ENCODE measurements at places on chromosomes 12 and 14.

DNA sequence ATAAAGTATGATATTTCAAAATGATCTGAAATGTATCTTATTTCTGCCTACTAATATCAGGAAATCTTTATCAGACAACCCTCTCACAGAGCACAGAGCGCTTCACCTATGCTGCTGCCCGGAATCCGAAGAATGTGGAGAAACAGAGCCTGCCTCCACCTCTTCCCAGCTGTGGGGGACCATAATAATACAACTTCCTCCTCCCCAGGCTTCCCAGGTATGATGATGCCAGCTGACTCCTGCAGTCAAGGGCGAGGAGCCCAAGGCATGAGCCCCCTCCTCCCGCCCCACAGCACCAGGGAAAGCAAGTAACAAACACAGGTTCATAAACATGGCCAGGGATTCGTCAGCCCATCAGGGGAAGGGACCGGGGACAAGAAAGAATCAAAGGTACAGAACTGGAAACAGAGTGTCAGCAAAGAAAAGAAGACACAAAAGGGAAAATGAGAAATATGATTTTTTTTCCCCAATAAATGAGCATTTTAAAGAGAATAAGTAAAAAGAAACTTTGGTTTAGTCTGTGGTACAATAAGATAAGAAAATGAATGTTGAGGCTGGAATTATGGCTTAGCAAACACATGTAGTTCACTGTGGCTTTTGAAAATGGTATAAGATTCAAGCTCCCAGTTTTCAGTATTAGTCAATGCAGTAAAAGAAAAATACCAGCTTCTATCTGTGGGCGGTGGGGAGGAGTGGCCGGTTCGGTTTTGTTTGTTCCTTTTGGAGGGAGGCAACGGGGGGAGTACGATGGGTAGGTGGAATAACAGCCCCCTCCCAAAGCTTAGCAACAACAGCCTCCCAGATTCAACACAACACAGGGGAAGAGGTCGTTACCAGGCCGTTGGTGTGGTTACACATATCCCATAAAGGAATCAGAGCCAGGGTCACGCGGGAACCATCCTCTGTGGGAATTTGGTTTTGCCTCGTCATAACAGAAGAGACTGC lies 68.3 kb downstream of the SETD3 start:
- no peak for DNase-seq

GRCh38 chr12:22231836-22232235 lies 102.7 kb downstream of the ST8SIA1 start:
- DNase-seq = no peak

GRCh38 chr14:75339059-75339458 lies 60.4 kb downstream of the FOS start:
- DNase-seq = no peak

GRCh38 chr14:71583194-71583593 lies 349.0 kb upstream of the RGS6 start:
- DNase-seq = no peak

DNA sequence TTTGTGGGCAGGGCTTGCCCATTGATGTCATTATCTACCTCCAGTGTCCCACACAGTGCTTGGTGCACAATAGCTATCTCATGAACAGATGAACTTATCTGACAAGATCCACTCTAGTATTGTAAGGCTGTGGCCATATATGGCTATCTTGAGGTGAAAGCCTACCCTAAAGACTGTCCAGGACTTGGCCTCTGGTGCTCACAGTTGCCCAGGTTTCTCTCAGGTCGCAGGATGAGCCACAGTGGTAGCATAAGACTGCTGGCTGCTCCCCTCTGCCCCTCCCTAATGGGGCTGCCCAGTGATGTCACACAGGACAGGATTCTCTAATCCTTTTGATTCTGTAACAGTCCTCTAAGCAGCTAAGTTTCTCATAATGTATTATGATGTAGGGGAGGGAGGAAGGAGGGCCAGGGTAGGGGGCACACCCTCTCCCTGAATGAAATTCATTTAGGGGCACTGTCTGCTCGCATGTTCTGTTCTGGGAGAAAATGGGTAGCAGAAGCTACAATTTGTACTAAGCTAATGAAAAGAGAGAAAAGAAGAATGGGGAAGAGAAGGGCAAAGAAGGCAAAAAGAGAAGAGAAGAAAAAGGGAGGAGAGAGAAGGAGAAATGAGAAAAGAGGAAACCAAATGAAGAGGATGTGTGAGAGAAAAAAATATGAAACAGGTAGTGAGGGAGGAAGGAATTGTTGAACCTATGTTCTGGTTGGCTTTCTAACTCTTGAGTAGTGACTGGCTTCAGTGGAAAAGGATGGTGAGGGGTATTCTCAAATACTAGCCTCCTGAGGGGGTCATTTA lies 3.4 kb upstream of the PPM1A start:
- DNase-seq = no peak

DNA sequence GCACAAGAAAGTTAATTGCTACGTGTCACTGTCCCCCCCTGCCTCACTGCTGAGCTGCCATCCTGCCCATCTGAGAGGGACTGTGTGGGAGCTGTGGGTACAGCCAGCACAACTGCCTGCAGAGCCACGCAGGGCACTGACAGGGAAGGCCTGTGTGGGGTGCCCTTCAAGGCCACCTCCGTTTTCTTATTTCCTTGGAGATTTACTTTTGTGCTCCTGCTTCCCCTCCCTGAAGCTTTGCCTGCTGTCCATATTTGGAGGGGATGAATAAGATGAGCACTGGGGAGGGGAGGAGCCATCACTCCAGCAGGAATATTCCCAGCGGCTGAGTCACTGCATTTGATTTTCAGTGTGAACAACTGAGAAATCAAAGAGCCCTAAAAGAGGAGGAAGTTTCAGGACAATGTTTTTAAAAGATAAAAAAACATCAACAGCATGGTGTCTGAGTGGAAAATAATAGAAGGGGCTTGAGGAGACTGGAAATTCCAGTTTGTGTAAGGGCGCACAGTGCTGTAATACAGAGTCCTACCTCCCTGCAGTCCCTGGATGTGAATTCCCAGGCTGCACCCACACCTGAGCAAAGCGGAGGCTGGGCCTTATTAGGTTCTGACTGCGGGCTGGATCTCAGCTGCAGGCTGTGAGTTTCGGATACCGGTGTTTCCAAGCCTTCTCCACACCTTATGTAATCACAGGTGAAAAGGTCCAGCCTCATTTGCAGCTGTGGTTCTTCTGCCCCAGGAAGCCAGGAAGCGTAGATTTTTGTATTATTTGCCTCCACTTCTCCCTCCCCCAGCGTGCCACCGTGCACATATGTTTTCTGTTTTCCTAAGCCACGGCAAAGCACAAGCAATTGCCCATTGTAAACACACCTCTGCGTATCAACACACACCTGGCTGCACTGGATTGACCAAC lies 192.6 kb upstream of the BCL2L14 start:
- no peak for DNase-seq

DNA sequence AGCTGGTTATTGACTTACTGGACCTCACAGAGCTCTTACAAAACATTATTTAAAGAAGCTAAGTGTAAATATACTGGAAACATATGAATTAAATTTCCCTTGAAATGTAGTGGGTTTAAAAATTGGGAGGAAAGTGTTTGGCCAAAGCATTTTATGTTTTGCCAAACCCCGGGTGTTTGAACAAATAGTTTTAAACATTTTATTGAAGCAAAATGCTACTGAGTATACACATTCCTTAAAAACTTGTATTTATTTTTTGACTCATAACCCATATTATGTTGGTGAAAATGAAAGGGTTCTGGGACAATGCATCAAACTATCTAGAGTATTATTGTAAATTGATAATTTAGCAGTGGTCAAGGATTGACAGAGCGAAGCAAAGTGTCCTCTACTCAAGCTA lies 1048.5 kb downstream of the SLC6A15 start:
- DNase-seq = no peak

GRCh38 chr12:100359822-100360221 lies 2.9 kb downstream of the SLC17A8 start:
- no peak for DNase-seq

DNA sequence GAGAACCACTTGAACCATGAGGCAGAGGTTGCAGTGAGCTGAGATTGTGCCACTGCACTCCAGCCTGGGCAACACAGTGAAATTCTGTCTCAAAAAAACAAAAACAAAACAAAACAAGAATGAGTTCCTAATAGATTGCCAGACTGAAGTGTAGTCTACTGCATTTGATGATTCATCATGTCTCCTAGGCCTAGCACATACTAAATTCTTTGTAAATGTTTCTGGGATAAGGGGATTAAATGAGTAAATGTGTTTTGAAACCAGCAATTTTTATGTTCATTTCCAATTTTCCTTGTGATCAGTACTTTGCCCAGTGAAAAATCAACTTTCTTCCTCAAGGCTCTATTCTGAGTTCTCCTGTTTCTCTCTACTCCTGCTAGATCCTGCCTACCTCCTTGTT lies 2.9 kb upstream of the DYRK2 start:
- no peak for DNase-seq

DNA sequence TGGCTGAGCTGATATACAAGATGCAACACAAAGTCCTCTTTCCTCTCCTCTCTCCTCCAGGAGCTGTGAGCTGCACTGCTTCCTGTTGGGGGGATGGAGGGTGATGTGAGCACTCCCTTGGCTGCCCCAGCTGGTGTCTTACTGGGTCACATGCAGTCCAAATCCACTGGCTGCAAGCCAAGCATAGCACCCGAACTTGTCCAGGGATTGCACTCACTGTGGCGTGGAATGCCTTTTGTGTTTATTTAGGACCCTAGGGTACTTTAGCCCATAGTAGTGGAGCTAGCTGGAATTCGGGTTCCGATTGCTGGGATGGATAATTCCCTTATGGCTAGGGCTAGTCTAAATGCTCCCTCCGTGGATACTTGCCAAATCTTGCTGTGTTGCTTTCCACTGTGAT lies 424.9 kb upstream of the SYT1 start:
- DNase-seq = no peak

- DNase-seq = no peak
These were observed 35.3 kb upstream of the PPP1R13B start for GRCh38 chr14:103882503-103883262.

DNA sequence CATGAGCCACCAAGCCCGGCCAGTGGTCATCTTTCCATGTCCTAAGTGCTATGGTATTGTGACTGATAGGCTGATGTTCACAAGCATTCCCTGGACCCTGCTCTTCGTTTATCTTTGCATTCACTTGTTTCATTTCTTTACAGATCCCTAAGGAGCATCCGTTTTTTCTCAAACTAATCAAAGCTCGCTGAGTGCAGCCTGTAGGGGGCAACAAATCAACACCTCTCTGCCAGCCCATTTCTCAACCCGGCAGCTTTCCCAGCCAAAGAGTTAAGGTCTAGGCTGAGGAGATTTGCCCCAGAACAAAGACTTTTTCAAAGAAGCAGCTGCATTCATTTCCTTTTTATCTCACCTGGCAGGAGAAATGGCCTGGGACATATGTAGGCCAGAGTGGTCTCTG lies 12.1 kb downstream of the SIRT4 start:
- DNase-seq = no peak

GRCh38 chr12:90045559-90045958 lies 336.9 kb upstream of the ATP2B1 start:
- DNase-seq = no peak

GRCh38 chr12:2212971-2213869 lies 160.4 kb downstream of the CACNA1C start:
- DNase-seq = no peak
